ENCODE measurements at places on chromosomes 4 and X.

- DNase-seq, result no peak
Measured at GRCh38 chr4:15755321-15756155, 22.6 kb upstream of the CD38 start.

DNA sequence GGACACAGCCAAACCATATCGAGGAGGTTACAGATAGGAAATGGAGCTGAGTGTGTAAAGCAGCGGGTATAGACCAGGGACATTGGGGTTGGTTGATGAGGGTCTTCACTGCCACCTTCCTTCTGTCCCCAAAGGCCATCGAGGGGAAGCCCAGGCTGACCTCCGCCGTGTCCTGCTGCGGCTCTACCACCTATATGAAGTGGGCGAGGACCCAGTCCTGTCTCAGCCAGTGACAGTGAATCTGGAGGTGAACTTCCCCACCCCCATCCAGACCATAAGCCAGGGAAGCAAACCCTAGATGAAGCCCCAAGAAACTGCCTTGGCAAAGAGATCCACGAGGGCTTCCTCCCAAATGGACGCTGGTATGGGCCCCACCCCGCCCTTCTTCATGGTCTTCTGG, 23.2 kb upstream of the MRFAP1 start:
- no peak for DNase-seq

- DNase-seq, result no peak
Measured at GRCh38 chrX:30851449-30851848, 37.6 kb downstream of the TAB3 start.

DNA sequence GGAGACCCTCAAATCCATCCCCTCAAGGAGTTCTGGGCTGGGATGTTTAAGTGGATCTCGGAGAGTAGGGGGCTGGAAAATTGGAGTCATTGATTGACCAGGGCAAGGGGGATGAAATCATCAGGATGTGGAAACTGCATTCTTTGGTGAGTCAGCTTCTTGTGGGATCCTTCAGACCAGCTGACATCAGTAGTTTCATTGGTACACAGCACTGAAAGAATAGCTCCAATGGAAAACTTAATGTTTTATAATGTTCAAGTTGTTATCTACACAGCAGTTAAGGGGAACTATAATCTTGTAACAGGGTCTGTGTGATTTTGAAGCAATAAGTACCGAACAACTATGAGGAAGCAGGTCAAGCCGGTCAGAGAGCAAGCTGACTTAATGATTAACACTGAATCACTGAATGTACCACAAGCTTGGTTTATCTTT, 506.1 kb downstream of the RPA4 start:
- peak; percentile 65 for DNase-seq

GRCh38 chr4:101823864-101824263, 33.3 kb downstream of the BANK1 start:
- DNase-seq, result no peak

DNA sequence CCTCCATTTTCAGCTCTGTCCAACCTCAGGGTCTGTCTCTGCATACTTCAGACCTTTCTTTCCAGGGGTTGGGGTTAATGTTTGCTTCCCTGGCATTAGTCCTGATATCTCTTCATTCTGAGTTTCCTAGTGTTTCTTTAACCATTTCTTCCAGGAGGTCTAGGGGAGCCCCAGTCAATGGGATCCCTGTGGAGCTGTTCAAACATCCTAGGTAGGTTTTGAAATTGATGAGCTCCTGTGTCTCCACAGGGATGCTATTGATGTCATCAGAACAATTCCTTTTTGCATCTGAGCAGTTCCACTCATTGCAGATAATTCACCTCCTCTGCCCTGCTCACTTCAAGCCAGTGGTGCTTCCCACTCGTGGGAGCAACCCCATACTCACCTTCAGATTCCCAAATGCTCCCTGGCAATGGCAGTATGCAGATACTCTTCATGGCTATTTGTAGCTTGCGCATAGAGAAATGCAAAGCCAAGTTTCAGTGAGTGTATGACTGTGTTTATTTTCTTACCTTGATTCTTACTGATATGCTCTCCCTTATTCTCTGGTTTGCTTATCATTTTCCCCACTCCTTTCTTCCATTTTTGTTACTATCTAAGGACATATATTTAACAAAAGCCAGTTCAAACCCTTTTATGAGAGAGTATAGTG, 33.7 kb upstream of the LIMCH1 start:
- DNase-seq, result no peak

DNA sequence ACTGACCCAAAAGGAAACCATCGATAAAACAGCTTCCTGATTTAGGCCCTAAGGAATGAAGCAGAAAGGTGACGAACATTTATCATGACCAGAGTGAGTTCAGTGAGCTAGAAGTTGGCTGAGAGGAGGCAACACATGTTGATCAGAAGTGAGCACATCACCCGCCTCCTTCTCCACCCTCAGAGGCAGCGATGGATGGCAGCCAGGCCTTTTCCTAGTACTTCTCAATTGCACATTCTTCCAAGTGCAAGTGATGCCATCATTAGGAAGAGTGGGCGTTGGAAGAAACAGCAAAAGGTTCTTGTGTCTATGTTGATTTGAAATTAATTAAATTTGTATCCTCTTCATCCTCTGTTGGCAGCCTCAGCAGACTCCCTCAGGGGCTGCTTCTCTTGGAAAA, 51.7 kb downstream of the TMEM154 start:
- DNase-seq, result no peak

DNA sequence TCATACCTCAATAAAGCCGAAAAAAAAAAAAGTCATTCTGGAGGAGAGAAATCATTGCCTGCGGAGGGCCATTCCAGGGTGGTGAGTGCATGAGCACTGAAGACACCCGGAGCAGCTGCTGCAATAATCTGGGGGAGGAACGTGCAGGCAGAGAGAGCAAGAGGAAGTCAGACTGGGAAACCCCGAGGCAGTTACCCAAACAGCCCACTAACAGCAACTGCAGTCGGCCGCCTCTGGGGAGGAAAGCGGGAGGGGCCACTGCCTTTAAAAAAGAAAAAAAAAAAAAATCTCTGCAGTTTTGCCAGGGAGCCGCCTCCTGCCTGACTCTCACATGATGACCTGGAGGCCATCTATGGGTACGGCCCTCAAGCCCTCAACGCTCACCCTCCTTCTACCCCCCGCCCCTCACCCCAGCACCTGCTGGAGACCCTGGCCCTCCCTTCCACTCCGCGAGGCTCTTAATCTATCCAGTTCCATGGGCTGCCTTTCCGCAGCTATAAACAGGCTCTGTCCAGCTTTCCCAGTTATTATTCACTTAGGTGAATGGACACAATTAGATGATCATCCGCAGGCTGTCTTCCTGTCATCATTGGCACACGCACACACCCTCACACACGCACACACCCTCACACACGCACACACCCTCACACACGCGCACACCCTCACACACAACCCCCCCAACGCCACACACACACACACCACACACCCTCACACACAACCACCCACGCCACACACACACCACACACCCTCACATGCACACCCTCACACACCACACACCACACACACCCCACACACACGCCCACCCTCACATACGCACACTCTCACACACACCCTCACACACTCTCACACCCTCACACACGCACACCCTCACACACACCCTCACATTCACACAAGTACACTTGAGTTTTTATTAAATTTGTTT, 3.4 kb upstream of the AVPR2 start:
- DNase-seq, result peak; percentile 58

DNA sequence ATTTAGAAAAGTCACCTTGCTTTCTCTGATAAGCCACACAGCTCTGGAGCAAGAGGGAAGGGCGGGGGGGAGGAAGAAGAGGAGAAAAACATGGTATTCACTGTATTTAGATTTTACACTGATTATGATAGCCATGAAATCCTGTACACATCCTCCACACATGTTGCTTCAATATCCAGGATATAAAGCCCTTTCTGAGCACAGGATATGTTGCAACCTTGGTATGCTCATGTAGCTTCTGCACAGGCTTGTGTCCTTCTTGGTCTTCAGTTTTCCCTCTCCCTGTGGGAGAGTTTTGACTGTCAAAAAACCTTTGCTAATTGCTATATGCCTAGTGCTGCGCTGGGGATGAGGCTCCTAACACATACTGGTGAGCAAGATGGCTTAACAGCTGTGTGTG, 61.9 kb upstream of the DAPP1 start:
- DNase-seq, result no peak

GRCh38 chrX:36357855-36358254, 438.3 kb downstream of the CFAP47 start:
- no peak for DNase-seq

DNA sequence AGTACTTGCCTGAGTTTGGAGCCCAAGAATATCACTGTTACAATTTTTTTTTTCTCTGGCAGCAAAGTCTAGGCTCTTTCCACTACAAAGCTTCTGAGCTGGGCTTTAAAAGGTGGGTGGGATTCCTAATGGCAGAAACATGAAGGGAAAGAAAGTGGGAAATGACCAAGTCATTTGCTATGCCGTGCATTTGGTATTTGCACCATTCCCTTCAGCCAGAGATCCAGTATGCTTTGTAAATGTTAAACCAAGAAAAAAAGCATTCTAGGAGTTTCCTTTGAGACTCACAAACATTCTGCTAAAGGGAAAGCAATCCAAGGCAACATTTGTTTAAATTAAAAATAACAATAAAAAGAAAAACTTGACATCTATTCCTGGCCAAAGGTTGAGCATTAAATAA, 451.2 kb downstream of the RAB28 start:
- DNase-seq, result no peak

DNA sequence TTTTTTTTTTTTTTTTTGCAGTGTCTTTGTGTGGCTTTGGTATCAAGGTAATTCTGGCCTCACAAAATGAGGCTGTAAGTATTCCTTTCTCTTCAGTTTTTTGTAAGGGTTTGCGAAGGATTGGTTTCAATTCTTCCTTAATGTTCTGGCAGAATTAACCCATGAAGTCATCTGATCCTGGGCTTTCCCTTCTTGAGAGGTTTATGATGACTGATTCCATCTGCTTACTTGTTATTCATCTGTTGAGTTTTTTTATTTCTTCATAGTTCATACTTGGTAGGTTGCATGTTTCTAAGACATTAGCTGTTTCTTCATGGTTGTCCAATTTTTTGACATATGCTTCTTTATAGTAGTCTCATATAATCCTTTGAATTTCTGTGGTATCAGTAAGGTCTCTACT, 181.4 kb upstream of the PDE5A start:
- DNase-seq, result no peak

DNA sequence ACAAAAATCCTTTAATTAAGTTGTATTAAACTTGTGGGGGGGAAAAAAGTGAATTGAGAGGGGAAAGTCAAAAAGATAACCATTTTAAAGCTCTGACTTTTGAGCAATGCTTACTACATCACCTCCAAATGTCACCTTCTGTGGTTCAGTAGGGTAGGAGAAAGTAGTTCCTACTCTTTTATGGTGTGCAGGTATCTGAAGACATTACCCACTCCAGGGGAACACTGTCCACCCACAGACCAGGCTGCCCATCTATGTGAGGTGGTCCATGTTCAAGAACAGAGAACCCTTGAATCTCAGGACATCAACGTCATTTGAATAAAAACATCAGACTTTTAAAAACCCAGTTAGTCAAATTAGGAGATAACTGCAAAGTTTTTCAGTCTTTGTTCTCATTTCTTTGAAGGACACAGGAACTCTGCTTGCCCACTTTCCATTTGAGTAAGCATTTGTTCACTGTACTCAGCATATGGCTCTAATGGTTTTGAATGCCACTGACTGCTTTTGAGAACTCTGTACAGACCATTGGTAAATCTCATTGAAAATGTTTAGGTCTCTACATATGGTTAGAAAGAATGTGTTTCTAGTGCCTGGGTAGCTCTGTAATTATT, 18.4 kb downstream of the NMU start:
- DNase-seq, result no peak

- DNase-seq, result no peak
Measured at GRCh38 chr4:2331519-2332200, 69.8 kb upstream of the MXD4 start.

- no peak for DNase-seq
Measured at GRCh38 chrX:111039606-111040005, 56.4 kb upstream of the PAK3 start.

- DNase-seq, result no peak
Measured at GRCh38 chrX:73913580-73913979, 350.6 kb downstream of the CHIC1 start.

DNA sequence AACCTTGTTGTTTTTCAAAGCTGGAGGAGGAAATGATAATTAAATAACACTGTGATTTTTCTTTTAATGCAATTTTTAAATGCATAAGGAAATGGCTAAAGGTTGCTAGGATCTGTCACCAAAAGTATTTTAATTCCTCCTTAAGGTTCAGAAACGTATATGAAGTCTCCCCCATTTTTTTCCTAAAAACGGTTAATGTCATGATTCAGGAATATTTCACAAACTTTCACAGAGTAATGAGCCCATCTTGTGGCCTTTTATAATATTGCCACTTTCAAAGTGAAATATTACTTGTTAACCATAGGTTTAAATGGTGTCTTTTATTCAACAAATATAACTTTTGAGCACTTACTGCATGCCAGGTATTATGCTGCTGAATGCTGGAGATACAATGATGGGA, 99.5 kb upstream of the USP38 start:
- no peak for DNase-seq

DNA sequence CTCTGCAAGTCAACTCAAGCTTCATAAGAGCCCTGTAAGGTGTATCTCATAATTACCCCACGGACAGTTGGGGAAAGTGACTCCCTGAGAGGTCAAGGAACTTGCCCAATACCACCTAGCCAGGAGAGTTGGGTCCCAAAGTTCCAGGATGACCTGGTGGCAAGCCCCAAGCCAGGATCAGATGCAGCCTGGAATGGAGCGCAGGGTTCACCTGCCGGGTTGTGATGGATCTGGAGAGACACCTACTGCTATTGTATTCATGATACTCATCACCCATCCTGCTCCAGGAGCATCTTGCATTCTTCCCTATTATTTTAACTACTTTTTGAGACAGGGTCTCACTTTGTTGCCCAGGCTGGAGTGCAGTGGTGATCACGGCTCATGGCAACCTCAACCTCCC, 36.1 kb downstream of the ZBTB49 start:
- no peak for DNase-seq

DNA sequence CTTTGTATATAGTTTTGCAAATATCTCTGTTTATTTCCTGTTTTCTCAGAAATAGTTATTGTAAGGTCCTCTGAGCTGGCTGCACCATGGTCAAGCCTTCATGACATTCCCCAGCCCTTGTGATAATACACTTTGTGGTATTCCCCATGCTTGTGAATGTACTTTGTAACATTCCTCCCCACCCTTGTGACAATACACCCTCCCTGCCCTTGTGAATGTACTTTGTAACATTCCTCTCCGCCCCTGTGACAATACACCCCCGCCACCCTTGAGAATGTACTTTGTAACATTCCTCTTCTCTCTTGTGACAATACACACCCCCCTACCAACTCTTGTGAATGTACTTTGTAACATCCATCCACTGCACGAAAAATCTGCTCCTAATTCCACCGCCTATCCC, 530.7 kb downstream of the CENPC start:
- no peak for DNase-seq

- DNase-seq, result no peak
Measured at GRCh38 chr4:144374065-144374464, 233.5 kb upstream of the GYPA start.

- no peak for DNase-seq
Measured at GRCh38 chrX:136063340-136064079, 78.3 kb downstream of the SLC9A6 start.

- no peak for DNase-seq
Measured at GRCh38 chr4:8402640-8403039, 37.9 kb downstream of the ACOX3 start.

All from stromal cell of bone marrow (primary cell).